ENCODE measurements at places on chromosomes 16 and 17.

- DNase-seq, result no peak
Measured at GRCh38 chr17:60151355-60151754, 1.6 kb downstream of the CA4 start.

DNA sequence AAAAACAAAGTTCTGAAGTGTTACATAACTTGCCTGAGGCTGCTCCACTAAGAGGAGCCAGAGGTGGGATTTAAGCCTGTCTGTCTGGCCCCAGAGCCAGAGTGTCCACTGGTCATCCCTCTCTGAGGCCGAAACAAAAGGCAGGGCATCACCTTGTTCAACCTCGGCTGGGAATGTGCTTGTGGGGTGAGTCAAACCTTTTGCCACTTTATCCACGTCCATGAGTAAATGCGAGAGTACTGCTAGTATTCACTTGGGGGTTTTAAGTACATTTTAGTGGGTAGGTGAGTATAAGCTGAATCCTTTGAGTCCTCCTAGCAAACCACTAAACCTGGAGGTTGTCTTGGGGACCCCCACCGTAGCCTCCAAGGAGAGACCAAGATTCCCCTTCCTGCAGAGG lies 103.5 kb downstream of the STX8 start:
- no peak for DNase-seq

DNA sequence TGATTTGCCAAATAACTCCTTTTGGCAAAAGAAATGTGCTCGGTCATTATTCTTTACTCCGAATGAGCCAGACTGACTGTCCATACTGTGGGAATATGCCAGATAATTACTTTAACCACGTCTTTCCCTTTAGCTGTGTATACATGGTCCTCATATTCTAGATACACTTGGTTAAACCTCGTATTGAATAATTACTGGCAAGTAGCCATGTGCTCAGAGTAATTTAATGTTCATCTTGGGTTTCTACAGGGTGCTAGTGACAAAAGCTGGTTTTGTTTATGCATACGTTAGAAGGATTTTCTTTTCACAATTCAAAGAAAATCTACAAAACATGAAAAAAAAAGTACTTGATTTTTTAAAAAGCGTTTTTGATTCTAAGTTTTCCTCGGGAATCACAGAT lies 540.3 kb downstream of the KCNJ2 start:
- no peak for DNase-seq

- no peak for DNase-seq
Measured at GRCh38 chr17:60817192-60817591, 139.5 kb downstream of the BCAS3 start.

- DNase-seq, result no peak
Measured at GRCh38 chr16:67242138-67242730, 5.0 kb downstream of the FHOD1 start.

GRCh38 chr17:32261417-32261736 lies 4.3 kb upstream of the RHBDL3 start:
- no peak for DNase-seq

- no peak for DNase-seq
Measured at GRCh38 chr17:29048440-29049368, 5.8 kb downstream of the PIPOX start.

GRCh38 chr16:87927195-87927562 lies 9.2 kb downstream of the CA5A start:
- DNase-seq, result no peak

- peak; percentile 91 for DNase-seq
Measured at GRCh38 chr17:64505340-64506200, 519 bp downstream of the DDX5 start.

DNA sequence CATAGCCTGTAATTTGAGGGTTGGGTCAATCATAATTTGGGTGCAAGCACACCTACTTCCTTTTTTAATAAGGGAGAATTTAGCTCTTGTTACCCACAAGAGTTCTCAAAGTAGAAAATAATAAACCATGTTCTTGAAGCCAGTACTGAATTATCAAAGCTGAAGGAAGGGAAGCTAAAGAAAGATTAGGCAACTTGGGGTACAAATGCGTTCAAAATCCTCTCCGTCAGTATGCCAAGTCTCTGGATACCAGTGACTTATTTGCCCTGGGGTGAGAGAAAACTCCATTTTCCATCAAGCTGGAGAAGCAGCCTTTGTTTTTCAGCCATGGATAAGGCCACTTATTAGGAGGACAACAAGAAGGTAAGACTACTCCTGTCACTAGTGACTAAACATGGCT lies 23.5 kb upstream of the DHRS13 start:
- no peak for DNase-seq

DNA sequence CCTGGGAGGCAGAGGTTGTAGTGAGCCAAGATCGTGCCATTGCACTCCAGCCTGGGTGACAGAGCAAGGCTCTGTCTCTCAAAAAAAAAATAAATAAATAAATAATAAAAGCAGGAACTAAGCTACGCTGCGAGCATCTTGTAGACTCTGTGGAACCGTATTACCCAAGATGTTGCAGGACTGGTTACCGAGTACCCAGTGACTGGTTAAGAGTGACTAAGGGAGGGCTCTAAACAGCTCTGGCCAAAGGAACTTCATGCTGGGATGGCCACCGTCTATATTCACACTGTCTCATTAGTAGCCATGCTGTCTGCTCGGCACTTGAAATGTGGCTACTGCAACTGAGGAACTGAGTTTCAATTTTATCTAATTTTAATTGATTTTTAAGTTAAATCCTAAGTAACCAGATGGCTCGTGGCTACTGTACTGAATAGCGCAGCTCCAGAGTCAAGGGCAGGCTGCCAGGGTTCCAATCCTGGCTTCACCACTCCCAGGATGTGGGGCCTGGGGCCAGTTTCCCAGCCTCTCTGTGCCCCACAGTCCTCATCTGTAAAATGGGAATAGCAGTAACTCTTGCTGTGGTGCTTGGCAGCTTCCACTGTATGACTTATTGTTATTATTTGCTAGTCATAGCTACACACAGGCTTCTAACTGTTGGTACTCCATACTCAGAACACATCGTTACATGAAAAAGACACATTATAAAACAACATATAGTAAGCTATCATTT lies 3.0 kb downstream of the NTAN1 start:
- peak; percentile 27 for DNase-seq

- DNase-seq, result no peak
Measured at GRCh38 chr17:80822021-80822699, 169.5 kb upstream of the CHMP6 start.

GRCh38 chr16:3388325-3388724 lies 12.5 kb downstream of the ZSCAN32 start:
- no peak for DNase-seq

DNA sequence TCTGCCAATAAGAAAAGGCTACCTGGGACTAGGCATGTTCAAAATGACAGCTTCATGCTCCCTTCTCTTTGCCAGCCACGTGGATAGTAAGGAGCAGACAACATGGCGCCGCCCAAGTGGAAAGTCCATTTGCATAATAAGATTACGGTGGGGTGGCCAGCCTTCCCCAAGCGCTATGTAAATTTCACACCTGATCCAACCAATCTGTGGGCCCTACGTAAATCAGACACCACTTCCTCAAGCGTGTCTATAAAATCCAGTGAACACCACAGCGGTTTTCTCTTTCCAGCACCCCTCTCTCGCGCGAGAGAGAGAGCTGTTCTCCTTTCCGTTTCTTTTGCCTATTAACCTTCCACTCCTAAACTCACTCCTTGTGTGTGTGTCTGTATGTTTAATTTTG lies 140.3 kb upstream of the ERCC4 start:
- no peak for DNase-seq

DNA sequence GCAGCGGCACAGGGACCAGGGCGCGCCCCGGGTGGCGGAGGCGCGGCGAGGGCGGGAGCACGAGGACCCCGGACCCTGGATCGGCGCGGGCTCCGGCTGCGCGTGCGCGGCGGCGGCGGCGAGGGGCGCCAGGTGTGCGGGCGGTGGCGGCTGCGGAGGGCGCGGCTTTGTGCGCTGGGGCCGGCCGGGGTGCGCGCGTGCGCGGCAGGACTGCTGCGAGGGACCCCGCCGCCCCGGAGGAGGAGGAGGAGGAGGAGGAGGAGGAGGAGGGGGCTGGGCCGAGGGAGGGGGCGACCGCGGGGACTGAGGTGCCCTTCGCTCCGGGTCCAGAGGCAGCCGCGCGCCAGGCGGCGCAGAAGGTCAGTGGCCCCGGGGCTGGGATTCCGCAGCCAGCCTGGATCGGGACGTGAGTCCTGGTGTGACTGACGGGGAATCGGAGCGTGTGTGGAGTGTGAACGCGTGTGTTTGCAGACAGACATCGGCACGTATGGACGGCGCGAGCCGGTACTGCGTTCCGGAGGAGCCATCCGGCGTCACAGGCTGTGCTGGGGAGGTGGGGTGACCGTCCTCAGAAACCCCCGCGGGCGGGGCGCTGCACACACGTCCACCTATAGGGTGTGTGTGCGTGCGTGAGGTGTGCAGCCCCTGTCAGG lies 19.5 kb upstream of the RAP1GAP2 start:
- DNase-seq, result no peak

GRCh38 chr16:55480228-55480655 lies 1.2 kb downstream of the MMP2 start:
- no peak for DNase-seq

DNA sequence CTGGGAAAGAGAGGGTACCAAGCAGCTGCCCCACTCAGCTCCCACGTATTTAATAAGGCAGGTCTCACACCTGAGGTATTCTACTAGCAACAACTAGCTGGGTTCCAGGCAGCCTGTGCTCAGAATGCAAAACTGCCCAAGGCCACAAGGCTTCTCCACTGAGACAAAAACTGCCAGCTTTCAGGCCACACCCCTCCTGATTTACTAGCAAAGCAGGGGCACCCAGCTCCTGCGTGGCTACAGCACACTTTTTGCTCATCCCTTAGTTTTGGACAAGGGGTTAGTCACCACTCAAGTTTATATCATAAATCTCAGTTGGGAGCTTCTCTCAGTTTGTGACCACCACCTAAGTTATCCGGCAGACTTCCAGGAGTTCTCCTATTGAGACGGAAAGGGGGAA lies 494.6 kb downstream of the CDH11 start:
- no peak for DNase-seq

DNA sequence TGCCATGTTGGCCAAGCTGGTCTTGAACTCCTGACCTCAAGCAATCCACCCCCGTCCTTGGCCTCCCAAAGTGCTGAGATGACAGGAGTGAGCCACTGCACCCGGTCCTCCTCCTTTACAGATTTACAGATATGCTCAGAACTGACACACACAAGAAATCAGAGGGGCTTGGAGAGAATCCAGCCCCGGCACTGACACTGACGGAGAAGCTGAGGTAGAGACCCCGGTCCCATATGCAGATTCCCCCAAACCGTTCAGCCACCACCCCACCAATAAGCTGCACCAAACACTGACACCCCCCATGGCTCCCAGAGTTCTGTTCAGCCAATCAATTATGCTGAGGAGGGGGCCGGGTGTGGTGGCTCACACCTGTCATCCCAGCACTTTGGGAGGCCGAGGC lies 141.1 kb upstream of the RPH3AL start:
- DNase-seq, result no peak

DNA sequence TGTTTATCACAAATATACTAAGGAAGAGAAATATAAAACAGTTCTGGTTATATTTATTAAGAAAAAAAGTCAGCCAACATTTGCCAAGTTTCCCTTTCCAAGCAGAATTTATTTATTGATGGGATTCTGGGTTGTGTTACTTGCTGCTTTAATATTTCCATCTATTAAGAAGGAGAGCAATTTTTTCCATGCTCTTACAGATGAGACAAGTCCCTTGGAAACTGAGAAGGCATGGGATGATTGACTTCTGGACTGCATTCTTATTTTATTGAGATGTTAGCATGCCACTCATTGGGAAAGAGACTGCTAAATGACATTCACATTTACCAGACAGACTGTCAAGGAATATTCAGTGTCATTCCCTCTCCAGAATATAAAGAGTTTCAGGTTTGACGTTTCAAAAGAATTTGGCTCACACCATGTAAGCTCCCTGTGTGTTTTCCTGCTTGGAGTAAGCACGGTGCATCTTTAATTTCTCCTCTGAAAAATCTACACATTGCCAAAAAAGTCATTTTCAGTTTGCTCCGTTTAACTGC lies 1565.2 kb upstream of the GOT2 start:
- no peak for DNase-seq

DNA sequence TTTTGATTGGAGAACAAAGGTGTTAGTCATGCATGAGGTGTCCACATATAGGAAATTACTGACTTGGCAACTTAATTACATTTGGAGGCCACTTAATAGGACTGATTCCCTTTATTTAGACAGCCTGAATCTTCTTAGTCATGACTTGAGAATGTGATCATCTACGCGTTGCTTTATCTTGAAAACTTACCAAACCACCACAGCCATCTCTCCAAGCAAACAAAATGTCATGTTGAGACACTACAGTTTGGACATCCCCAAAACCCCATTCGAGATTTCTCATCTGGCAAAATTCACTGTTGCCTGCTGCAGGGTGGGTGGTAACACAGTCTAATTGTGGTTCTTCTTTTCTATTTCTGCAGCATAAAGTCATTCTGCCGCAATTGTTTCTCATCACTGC lies 176.5 kb upstream of the CDH5 start:
- DNase-seq, result no peak

GRCh38 chr16:88432753-88433152 lies 20.3 kb upstream of the ZFPM1 start:
- no peak for DNase-seq

- peak; percentile 52 for DNase-seq
Measured at GRCh38 chr16:9092282-9092977, 986 bp downstream of the HAPSTR1 start.

DNA sequence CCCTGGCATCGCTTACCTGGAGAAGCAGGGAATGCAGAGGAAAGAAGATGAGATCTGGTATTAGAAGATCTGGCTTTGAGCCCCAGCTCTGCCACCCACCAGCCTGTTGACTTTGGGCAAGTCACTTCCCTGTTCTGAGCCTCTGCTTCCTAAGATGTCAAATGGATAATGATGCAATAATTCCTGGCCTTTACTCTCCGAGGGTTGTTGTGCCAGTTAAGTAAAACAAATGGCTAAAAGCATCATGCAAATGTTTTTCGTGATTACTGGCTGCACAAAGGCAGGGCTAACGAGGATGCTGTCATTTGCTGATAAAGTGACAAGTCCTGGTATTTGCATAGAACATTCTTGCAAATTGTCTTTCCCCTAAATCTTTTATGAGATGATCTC lies 1.3 kb upstream of the ZNF821 start:
- no peak for DNase-seq

- no peak for DNase-seq
Measured at GRCh38 chr16:35744084-35744483, 2284.7 kb downstream of the TP53TG3F start.

DNA sequence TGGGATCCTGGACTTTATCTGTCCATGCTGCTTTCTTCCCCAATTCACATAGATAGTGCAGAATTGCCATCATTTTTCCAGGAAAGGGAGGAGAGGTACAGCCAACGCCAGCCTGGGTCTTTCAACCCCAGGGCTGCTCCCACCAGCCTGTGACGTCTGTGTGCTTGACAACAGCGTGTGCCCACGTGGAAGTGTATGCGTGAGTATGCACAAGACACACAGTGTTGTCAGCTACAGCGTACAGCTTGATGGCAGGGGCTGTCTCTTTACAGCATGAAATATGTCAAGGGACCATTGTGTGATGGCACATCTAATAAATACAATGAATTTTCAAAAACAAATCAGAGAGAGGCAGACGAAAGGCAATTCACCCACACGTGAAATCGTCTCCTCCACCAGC lies 62.3 kb downstream of the GSG1L start:
- no peak for DNase-seq

GRCh38 chr17:17890773-17891759 lies 54.3 kb upstream of the SREBF1 start:
- peak; percentile 53 for DNase-seq

- peak; percentile 48 for DNase-seq
Measured at GRCh38 chr17:44333371-44333770, 8.7 kb upstream of the SLC25A39 start.

GRCh38 chr17:52709724-52710123 lies 551.2 kb upstream of the CA10 start:
- DNase-seq, result no peak

- DNase-seq, result peak; percentile 3
Measured at GRCh38 chr16:27690608-27691007, 140.7 kb downstream of the KATNIP start.
